KBM-7 (cell line): ENCODE measurements at places on chromosomes 11 and 22.

DNA sequence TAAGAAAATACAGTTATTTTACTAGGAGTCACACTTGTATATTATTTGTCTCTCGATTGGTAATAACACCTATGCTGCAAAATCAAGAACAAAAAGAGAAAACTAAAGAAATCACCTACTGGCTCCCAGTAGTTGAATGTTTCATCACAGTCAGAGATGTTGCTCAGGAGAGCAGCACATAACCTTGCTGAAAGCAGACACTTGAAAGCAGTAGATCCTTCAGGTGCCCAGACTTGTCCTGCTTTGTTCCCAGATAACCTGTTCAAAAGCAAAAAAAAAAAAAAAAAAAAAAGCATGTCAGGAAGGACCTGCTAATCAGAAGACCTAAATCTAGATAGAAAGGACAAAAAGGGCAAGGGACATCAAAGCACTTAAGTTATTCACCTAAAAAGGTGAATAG lies 1.3 kb downstream of the ALG9 start:
- DNase-seq, result no peak

DNA sequence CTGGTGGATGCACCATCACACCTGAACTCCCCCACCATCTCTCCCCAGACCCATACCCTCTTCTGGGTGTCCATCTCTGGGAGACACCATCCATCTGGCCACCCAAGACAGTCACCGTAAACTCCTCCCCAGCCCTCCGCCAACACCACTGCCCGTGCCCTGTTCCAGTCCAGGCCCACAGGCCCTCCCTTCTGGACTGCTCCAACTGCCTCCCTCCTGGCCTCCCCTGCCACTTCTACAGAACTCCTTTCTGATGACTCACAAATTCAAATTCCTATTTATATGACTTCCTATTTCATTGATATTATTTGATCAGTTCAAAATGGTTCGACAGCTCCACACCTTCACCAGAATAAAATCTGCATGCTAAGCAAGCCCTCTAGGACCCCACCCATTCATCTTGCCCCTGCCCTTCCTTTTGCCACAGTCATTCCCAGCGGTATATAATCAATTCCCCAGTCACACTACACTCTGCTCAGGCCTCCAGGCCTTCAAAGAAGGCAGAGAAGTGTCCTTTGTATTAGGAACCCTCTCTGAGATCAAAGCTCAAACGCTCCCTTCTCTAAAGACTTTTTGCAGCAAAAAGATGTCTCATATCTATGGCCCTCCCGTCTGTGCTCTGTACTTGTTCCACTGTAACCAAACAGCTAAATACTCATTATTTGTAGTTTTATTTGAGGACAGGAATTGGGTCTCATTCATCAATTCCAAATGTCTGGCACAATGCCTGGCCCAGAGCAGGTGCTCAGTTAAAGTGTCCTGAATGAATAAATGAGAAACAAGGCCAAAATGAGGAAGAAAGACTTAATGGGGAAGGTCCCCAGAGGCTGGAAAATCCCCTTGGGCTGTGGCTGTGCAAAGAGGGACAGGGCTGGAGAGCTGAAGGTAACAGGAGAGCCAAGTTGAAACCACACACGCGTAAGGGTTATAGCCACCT lies 29.0 kb downstream of the MYH9 start:
- no peak for DNase-seq

DNA sequence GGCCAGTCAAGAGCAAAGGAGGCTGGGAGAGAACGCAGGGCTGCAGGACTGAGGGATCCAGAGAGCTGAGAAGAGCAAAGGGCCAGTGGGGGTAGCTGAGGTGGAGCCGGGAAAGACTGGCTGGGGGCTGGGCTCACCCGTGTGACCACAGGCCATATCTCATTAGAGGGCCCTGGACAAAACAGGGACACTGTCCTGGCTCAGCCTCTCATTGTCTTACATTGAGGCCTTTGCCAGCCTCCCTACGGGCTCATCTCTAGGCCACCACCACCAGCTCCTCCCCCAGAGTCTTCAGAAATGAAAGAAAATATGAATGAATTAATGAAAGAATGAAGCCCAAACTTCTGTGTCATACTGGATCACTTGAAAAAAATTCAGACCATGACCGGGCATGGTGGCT lies 9.2 kb downstream of the RAB36 start:
- no peak for DNase-seq

DNA sequence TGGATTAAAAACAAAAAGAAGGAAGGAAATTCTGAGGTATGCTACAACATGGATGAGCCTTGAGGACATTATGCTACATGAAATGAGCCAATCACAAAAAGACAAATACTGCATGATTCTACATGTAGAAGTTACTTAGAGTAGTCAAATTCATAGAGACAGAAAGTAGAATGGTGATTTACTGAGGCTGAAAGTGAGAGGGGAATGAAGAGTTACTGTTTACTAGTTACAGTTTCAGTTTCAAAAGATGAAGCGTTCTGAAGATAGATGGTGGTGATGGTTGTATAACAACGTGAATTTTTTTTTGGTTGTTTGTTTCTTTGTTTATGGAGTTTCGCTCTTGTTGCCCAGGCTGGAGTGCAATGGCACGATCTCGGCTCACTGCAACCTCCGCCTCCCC lies 9.5 kb downstream of the OR5P2 start:
- no peak for DNase-seq

GRCh38 chr11:35166369-35167360 lies 27.7 kb downstream of the CD44 start:
- DNase-seq, result no peak

DNA sequence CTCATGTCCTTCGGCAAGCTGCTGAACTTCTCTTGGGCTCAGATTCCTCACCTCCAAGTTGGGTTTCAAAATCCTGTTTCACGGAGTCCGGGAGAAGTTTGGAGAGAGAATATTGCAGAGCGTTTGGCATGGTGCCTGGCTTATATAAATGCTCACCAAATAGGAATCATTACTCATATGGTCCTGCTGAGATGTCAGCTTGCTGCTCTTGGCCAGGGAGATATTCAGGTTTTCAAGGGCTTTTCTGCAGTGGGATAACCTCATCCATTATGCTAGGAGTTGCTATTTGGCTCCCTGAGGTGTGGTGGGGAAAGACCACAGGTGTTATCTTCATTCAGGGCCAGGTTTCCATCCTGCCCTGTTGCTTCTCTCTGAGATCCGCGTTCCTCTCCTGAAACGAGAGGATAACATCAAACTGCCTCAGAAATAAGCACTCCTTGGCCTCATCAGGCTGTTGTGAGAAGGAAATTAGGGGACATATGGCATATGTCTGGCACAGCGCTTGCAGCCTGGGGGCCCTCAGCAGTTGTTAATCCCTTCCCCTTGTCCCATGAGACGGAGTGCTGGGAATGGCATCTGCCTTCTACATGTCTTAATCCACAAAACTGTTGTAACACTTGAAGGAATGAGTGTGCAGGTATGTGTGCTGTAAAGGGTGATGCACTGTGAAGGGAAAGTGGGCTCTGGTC lies 29.9 kb upstream of the ACER3 start:
- no peak for DNase-seq

GRCh38 chr22:24214467-24215285 lies 30.2 kb downstream of the GGT5 start:
- DNase-seq, result no peak
